ENCODE measurements at places on chromosomes 12 and 14.

GRCh38 chr12:42812871-42813270 lies 223.3 kb upstream of the PRICKLE1 start:
- DNase-seq, result no peak

DNA sequence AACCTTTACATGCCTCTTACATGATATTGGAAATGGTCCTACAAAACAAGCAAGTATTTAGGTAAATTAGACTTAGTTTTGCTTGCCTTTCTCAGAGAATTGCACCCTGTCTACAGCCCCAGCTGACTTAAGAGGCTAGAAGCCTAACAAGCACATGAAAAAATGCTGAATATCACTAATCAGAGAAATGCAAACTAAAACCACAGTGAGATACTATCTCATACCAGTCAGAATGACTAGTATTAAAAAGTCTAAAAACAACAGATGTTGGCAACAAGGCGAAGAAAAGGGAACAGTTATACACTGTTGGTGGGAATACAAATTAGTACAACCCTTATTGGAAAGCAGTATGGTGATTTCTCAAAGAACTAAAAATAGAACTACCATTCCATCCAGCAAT lies 103.8 kb downstream of the EGLN3 start:
- DNase-seq, result no peak

GRCh38 chr12:26524862-26525465 lies 308.0 kb downstream of the ITPR2 start:
- no peak for DNase-seq

GRCh38 chr14:62655166-62655565 lies 390.1 kb downstream of the KCNH5 start:
- no peak for DNase-seq

- no peak for DNase-seq
Observed at GRCh38 chr14:27072589-27072988, 474.8 kb upstream of the NOVA1 start.

DNA sequence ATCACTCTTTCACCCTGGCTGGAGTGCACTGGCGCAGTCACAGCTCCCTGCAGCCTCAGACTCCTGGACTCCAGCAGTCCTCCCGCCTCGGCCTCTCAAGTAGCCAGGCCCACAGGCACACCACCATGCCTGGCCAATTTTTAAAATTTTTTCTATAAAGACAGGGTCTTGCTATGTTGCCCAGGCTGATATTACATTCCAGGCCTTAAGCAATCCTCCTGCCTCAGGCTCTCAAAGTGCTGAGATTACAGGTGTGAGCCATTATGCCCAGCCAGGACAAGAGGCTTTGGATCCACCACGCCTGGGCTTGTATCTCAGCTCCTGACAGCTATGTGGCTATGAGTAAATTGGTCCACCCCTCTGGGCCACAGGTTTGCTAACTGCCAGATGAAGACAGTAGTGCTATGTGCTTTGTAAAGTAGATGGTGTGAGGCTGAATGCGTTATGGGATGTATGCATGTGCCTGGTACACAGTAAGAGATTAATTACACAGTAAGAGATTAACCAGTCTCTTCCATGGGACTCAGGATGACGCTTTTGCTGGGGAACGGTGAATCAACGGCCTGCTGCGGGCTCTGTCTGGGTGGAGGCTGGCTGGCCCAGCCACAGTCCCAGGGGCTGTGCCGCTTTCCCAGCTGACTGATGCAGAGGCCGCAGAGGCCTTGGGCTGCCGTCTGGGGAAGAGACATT lies 53.3 kb upstream of the NCOR2 start:
- no peak for DNase-seq

All from NCI-H1930 (cell line).